ENCODE measurements at places on chromosomes 5 and 9.

- no peak for ATAC-seq
Measured at GRCh38 chr5:181054138-181054537, 14.1 kb downstream of the BTNL9 start.

- ATAC-seq: no peak
Measured at GRCh38 chr9:127451608-127451857, 223 bp downstream of the LRSAM1 start.

DNA sequence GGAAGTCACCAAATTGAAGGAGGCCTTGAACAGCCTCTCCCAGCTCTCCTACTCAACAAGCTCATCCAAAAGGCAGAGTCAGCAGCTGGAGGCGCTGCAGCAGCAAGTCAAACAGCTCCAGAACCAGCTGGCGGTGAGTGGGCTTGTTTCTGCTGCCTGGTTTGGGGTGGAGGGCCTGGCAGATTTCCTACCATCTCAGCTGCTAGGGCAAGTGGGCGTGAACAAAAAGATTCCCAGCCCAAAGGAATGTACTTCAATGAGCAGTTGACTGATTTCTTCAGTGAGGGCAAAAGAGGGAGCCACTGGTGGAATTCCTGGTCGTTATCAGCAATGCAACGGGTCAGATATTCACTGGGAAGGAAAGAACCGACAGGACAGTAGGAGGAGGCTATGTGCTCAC lies 12.6 kb upstream of the TTC23L start:
- no peak for ATAC-seq

- no peak for ATAC-seq
Measured at GRCh38 chr5:40838086-40838485, 3.1 kb upstream of the RPL37 start.

GRCh38 chr9:70131296-70131695 lies 87.6 kb downstream of the MAMDC2 start:
- ATAC-seq: no peak

DNA sequence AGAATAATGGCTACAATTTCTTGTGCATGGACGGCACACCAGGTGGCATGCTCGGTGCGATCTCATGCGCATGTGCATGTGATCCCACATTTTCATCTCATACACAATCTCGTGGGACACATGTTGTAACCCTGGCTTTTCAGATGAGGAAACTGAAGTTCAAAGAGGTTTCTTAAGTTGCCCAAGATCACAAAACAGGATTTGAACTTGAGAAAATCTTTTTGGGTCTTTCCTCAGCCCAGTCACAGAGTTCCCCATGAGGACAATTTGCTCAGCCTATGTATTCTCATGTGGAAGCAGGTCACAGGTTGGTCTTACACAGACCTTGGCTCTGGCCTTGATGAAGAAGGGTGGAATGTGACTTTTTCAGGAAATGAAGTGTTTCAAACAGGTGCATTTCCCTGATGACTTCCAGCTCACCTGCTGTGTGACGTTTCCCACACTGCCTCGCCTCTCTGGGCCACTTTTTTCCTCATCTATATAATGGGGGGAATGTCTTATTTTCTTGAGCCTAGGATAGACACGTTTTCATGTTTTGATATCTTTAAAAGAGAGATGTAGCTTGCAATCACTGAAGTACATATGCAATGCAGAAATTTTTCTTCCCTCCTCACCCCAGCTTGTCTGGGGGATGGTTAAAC lies 7.1 kb upstream of the ORM1 start:
- ATAC-seq: no peak

DNA sequence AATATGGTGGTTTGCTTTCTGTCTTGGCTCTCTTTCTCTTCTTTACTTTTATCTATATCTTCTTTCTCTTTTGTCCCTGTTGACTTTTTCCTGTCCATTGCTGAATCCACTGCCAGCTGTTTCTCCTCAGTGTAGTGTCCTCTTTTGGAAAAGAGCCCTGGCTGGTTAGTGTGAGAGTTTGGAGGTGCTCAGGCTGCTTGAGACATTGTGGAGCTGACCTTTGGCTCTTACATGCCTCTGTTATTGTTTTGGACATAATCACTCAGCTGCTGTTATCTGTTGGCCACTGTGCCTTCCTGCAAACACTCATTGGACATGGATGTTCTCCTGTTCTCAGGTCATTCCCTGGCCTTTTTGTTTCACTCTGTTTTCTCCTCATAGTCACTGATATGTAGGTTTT lies 295.4 kb upstream of the RIOK2 start:
- no peak for ATAC-seq

DNA sequence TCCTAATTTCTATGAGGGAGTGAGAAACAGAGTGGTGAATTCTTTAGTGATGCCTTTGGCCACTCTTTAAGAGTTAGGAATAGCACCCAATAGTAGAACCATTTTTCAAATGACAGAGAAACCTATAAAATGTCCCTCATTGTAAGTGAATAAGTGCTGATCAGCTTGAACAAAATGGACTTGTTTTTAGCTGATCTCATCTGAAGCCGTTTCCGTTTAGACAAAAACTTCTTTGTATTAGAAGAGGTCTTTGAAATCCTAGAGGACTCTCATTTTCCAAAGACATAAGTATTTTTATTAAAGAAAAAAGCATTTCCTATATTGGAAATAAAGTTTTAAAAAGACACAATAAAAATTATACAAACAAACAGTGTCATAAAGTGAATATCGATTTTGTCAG lies 273.9 kb downstream of the ARHGEF28 start:
- no peak for ATAC-seq

DNA sequence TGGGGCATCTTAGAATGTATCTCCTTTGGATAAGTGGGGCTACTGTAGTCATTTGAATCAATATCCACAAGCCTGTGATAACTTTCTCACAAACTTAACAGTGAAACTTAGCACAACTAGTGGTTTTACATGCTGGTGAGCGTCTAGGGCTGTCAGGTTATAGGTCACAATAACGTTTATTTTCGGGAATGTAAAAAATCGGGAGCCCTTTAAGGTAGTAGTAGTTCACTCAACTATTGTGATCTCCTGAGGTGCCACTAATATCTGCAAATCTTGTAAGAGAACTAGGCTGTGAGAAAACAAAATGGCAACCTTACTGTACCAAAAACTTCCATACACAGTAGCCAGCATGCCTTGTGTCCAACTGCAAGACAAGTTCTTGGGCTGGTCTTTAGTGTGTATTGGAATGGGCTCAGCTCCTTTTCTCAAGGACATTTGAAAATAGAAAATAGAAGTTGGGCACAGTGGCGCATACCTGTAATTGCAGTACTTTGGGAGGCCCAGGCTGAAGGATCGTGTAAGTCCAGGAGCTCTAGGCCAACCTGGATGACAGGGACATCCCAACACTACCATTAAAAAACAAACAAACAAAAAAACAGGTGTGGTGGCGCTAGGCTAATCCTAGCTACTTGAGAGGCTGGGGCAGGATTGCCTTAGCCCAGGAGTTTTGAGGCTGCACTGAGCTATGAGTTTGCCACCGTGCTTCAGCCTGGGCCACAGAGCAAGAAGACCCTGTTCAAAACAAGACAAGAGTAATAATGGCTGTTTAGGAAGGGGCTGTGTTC lies 5.2 kb upstream of the PKN3 start:
- peak; percentile 13 for ATAC-seq

DNA sequence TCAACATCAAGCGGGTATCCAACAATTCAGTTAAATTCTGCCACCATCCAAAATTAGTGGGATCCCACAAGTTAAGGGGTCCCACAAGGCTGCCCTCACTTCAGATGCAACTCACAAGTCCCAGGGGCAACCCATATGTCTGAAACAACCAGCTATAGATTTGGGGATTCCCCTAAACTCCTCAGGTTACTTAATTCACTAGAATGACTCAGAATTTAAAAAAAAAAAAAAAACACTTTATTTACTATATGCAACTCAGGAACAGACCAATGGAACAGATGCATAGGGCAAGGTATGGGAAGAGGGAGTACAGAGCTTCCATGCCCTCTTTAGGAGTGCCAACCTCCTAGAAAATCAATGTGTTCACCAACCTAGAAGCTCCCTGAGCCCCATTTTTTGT lies 15.1 kb downstream of the AUH start:
- ATAC-seq: no peak

- peak; percentile 91 for ATAC-seq
Measured at GRCh38 chr9:73200694-73201452, 49.2 kb downstream of the ANXA1 start.

Data from SK-N-SH treated with all-trans-retinoic acid at 6 μM for 48 hours (cell line).